ENCODE measurements at places on chromosomes 2 and 18.
A peak's percentile ranks its signal among the peaks of the same experiment; 100 is the strongest.

GRCh38 chr2:134327367-134327766 is 73.5 kb downstream of the MGAT5 start:
- no peak for DNase-seq

DNA sequence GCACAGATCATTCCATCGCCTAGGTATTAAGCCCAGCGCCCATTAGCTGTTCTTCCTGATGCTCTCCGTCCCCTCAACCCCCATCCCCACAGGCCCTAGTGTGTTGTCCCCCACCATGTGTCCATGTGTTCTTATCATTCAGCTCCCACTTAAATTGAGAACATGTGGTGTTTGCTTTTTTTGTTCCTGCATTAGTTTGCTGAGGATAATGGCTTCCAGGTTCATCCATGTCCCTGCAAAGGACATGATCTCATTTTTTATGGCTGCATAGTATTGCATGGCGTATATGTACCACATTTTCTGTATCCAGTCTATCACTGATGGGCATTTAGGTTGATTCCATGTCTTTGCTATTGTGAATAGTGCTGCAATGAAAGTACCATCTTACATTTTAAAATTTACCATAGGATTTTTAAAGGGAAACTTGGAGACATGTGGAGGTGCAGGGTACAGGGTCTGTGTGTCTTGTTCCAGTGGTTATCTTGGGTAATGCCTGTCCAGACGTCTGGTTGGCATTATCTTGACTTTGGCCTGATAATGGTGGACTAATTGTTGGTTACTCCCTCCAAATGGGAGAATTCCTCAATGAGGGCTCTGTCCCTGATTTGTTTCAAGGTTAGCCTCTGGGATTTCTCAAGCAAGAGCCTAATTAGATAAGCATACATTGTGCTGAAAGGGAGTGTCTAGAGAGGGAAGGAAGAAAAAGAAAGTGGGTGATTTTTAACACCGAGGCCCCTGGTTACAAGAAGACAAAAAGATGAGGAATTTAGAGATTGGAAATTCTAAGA is 21.6 kb downstream of the KLHL23 start:
- no peak for DNase-seq

- DNase-seq: no peak
Measured at GRCh38 chr2:2846332-2847208, 515.5 kb upstream of the MYT1L start.

GRCh38 chr2:203470371-203470770 is 64.7 kb downstream of the RAPH1 start:
- no peak for DNase-seq

GRCh38 chr2:234446404-234447076 is 50.3 kb downstream of the ARL4C start:
- no peak for DNase-seq

- DNase-seq: no peak
Measured at GRCh38 chr18:31585991-31586390, 5.7 kb upstream of the TTR start.

GRCh38 chr2:118202707-118203303 is 114.5 kb downstream of the INSIG2 start:
- DNase-seq: peak; percentile 77

DNA sequence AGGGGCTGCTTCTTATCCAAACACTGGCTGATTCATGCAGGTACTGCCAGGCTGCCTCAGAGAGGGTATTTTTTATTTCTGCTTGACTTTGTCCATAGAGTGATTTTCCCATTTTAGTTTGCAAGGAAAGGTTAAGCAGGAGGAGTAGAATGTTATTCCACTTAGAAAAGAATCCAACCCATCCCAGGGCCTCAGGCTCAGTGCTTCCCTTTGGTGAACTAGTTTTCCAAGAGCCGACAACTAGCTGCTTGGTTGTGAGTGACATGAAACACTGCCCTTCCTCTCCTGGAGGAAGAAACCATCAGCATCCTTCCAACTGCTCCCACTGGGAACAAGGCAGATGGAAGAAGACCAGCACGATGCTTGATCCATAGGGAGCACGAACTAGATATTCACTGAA is 58.5 kb downstream of the BCL2 start:
- DNase-seq: no peak

GRCh38 chr2:100767224-100767653 is 52.7 kb upstream of the NPAS2 start:
- DNase-seq: no peak

GRCh38 chr2:705971-706511 is 28.8 kb upstream of the TMEM18 start:
- DNase-seq: no peak

- DNase-seq: no peak
Measured at GRCh38 chr2:177141866-177142265, 70.7 kb upstream of the HNRNPA3 start.

DNA sequence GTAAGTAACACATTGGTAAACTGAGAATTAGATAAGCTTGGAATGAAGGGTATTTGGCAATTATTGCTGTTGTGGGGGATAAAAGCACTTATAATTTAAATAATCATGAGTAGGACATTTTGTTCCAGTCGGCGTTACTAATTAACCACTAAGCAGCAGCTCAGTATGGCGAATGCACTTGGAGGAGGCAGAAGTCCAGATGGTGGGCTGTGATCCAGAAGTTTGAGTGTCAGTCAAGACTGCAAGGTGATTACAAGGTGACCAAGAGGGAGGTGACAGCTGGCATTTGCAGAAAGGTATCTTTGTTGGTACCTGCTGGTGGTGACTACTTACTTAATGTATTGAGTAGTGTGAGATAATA is 643.6 kb upstream of the FAM98A start:
- DNase-seq: no peak

- no peak for DNase-seq
Measured at GRCh38 chr18:62928326-62928725, 213.0 kb downstream of the PHLPP1 start.

GRCh38 chr2:232088771-232089170 is 127.3 kb downstream of the DIS3L2 start:
- no peak for DNase-seq

DNA sequence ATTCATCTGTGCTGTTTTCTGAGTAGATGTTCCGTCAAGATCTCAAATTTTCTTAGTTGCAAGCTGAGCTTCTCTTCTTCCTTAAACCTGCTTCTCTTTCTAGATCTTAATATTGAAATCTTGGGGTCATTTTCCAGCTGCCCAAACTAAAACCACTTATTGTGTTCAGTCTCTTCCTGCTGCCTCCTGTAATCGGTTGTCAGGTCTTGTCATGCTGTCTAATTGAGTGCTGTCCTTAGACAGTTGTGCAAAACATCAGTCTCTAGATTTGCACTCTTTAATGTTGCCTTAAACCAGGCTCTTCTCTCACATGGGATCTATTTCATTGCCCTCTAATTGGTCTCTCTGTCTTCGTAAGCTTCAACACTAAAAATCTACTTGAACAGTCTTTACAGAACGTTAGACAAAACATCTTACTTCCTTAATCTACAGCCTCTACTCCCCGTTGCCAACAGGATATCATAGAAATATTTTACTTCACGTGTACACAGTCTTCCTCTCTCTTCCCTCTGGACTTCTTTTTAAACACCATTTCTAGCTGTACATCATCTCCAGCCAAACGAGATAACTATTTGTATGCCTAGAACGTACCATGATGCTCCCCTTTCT is 34.9 kb downstream of the GPD2 start:
- no peak for DNase-seq

GRCh38 chr18:70151614-70152013 is 53.9 kb downstream of the RTTN start:
- DNase-seq: no peak

- DNase-seq: peak; percentile 65
Measured at GRCh38 chr18:46502444-46502843, 154.6 kb downstream of the LOXHD1 start.

GRCh38 chr2:99559075-99559662 is 69.4 kb upstream of the REV1 start:
- DNase-seq: peak; percentile 97

GRCh38 chr2:129231924-129232323 is 747.5 kb upstream of the RAB6C start:
- DNase-seq: no peak

DNA sequence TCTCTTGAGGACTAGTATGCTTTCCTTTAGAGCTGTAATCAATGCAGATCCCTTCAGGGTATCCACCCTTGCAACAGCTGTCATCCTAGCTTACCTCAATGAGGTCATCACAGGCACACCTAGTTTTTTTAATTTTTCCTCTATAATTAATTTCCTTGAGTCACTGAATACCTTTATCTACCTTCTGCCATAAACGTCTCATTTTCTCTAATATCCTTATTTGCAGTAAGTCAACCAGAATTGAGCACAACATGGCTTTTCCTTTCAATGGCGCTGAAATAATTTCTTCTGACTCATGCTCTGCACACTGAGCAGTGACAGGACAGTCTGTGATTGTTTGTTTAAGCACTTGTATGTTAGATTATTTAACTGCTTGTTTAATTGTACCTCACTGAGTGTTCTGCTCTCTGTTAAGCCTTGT is 49.4 kb downstream of the ETAA1 start:
- no peak for DNase-seq

DNA sequence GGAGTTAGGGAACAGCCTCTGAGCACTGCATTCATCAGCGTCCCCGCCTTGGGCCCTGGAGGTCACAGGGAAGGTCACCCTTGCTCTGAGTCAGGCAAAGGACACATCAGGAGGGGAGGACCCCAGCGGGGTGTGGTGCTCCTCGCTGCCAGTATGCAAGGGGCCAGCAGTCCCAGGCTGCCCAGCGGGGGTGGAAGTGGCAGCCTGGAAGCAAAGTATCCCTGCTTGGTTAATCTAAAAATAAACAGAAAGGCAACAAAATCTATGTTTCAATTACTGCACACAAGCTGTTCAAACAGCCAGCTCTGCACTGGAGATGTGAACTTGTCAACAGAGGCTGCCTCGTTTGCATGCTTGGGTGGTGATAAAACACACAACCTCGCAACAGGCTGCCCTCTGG is 164.1 kb downstream of the KLHL29 start:
- DNase-seq: no peak

GRCh38 chr18:79569720-79570119 is 109.9 kb upstream of the CTDP1 start:
- no peak for DNase-seq

- no peak for DNase-seq
Measured at GRCh38 chr2:68031542-68032160, 31.2 kb downstream of the C1D start.

GRCh38 chr2:152483276-152484063 is 148.5 kb downstream of the FMNL2 start:
- no peak for DNase-seq

- DNase-seq: no peak
Measured at GRCh38 chr2:10016001-10016801, 27.1 kb upstream of the KLF11 start.

GRCh38 chr2:18172607-18173006 is 294.1 kb downstream of the KCNS3 start:
- DNase-seq: no peak

- DNase-seq: no peak
Measured at GRCh38 chr18:51716277-51716676, 518.8 kb upstream of the MEX3C start.

DNA sequence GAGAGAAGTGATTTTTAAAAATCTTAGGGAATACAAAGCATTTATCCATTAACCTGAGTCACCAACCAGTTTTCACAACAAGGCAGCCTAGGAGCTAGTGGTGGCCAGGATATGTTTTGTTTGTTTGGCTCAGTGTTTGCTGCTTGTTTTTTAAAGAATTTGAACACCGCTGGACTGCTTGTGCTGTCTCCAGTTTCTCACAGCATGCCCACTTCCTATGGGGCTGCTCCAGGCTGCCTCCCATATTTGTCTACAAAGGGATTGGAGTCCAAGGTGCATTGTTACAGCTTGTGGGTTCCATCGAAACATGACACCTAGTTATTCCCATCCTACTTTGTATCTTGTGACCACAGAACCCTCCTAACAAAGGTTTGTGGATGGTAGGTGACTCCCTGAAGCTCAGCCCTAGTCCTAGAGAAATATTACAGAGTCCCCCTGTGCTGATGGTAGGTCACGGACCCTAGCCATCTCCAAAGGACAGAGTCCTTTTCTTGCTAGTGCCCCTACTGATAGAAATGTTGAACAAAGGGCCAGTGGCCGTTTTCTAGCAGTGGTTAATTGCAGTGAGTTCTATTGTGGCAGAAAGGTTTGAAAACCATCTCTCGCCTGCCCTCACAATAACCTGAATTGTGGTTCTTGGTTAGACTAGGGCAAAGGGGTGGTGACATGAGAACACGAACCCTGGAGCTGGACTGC is 23.2 kb downstream of the GPR39 start:
- no peak for DNase-seq

DNA sequence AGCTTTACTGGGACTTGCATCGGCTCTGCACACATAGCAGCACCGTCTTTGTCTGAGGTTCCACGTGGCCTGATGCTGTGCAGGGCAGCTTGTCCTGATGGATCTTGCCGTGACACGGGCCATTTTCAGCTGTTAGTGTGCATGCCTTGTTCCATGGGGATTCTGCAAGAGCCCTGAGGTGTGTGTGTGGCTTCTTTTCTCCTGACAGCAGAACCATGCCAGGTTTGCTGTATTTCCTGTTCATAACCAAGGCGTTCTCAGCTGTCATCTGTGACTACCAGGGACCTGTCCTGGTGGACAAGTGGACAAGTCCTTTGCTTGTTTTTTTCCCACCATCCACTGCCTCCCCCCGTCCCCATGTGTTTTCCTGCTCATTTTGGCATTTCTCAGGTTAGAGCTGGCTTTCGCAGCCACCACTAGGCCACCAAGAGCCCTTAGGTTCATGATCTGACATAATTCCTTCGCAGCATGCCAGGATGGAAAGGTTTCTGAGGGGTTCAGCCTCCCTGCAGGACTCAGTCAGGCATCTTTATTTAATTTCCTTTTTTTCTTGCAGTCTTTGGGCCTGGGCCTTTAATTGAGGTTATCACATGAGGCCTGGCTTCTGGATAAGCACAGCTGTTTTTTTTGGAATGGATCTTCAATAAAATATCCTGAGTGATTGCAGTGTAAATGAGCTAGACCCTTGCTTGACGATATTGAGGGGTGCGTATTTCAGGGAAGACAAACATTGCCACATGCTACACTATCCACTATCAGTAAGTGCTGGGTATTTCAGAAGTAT is 139.4 kb downstream of the NCK2 start:
- DNase-seq: no peak

DNA sequence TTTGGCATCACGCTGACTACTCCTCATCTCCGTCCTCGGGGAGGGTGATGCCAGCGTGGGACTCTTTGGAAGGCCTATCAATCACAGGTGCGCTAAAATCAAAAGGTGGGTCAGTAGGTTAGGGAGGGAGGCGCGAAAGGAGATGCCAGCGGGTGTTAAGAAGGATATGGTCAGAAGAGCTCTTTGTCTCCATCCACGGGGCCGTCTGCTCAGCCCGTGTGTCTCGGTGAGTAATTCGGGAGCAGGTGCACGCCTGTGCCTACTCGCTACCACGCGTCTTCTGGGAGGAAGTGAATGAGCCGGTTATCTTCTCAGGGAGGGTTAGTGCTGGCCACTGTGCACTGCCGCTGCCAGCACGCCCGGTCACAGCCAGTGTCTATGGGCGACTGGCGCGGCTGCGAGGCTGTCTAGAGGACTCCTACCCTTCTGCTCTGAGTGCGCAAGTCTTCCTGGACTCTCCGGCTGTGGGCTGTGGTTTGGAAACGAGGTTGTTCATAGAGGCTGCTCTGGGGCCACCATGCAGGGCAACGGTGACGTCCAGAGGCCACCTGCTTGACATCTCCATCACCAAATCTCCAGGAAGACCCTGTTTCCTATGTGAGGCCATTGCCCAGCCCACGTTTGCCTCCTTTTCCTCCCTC is 153.4 kb downstream of the MBP start:
- DNase-seq: peak; percentile 36

GRCh38 chr18:34495506-34495905 is 214.6 kb upstream of the DTNA start:
- DNase-seq: no peak

Measured in H1 (cell line).